ENCODE measurements at places on chromosomes 16 and 17. TPM values are rescaled to one million over a fixed set of nuclear protein-coding genes. Genes with fewer than 3 reads are reported as not detected.

GRCh38 chr16:3157229-3158025 lies 22.6 kb downstream of the ZNF213 start:
- ATAC-seq: no peak
- no peaks in the 10 kb centered on the region for H3K27me3 ChIP-seq
- peak overlapping the region; percentile 93 for H3K4me3 ChIP-seq
- H3K4me1 ChIP-seq: peaks cover 14% of the 10 kb centered on the region

GRCh38 chr17:76947771-76948170 lies 79.6 kb downstream of the MGAT5B start:
- no peak for ATAC-seq
- H3K27me3 ChIP-seq: no peaks in the 10 kb centered on the region
- H3K27ac ChIP-seq: no peak overlapping the region

DNA sequence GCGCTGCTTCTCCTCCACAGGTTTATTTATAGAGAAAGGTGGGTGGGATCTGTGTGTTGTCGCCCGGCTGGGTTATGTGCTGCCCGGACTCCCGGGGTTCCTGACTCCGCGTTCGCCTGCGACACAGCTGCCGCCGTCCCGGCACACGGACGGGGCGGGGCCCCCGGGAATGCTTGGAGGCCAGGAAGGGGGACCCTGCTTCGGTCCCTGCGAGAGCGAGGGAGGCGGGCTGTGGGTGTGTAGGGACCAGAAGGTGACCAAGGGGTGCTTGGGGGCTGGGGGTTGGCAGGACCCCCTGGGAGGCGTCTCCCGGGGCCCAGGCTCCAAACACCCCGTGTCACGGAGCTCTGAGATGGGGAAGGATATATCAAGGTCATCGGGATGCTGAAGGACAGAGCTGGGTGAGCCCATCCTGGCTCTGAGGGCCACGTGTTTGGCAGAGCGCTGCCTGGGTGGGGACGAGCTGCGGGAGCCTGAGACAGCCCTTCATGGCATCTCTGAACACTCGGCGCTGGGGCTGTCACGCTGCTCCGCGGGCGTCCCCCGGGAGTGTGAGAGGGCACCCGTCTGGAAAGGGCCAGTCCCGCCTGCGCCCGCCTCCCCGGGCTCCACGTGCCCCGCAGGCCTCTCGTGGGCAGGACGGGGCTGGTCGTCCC lies 4.2 kb downstream of the CACNA1H start:
- H3K36me3 ChIP-seq: no peaks in the 10 kb centered on the region
- H3K27ac ChIP-seq: no peak overlapping the region
- peaks cover 6% of the 10 kb centered on the region for H3K27me3 ChIP-seq

ZFP90 gene
- 30.5 TPM for total RNA-seq

DNA sequence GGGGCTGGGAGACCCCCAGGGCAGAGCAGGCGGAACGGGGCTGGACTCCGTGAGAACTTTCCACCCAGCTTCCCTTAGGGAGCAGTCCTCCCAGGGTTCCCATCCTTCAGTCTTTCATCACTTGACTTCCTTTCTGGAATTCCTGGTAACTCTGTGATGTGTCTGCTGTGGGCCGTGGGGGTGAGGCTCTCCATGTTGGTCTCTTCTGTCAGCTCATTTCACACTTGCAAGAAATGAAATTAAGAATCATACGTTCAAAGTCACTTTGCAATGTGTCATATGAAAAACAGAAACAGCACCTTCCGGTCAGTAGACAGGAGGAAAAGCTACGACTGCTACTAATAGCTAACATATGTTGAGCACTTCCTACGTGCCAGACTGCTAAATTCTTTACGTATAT lies 5.4 kb upstream of the BBS2 start:
- H3K27me3 ChIP-seq: no peaks in the 10 kb centered on the region
- H3K4me3 ChIP-seq: no peak overlapping the region
- ATAC-seq: no peak
- no peak overlapping the region for H3K27ac ChIP-seq
- peaks cover 6% of the 10 kb centered on the region for H3K4me1 ChIP-seq
- no peaks in the 10 kb centered on the region for H3K36me3 ChIP-seq

- no peak for ATAC-seq
- no peak overlapping the region for H3K4me3 ChIP-seq
- H3K36me3 ChIP-seq: no peaks in the 10 kb centered on the region
- H3K4me1 ChIP-seq: no peaks in the 10 kb centered on the region
Observed at GRCh38 chr16:55169780-55170179, 154.2 kb upstream of the IRX6 start.

GRCh38 chr17:68418876-68419275 lies 38.4 kb downstream of the WIPI1 start:
- H3K36me3 ChIP-seq: peaks cover 15% of the 10 kb centered on the region
- H3K4me1 ChIP-seq: peaks cover 13% of the 10 kb centered on the region
- H3K27ac ChIP-seq: no peak overlapping the region
- no peak for ATAC-seq
- H3K4me3 ChIP-seq: no peak overlapping the region

DNA sequence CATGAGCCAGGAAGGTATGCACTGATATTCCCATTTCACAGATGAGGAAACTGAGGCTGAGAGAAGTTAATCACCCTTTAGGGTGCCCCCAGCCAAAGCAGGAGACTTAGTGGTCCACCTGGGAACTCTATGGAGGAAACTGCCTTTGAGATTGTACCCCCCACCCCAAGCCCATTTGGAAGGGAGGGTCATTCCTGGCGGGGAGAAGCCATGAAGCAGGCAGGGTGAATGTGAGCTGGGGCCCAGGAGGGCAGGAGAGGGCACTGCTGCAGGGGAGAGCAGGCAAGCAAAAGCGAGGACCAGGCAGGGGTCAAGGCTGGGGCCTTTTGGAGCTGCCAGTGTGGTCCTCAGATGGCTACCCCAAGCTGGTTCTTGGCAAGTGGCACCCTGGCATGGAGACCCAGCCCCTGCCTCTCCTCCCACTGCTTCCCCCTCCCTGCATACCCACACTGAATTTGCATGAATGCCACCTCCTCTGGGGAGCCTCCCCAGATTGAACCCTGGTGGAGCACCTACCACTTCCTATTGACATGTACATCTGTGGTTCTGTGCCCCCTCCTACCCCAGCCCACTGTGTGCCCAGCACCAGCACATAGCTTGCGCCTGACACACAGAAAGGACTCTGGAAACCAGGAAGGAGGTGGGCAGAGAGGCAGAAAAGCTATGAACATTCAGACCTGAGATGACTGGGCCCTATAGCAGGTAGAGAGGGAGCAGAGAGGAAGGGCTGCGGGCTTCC lies 965 bp upstream of the TMC6 start:
- peaks cover 18% of the 10 kb centered on the region for H3K4me1 ChIP-seq
- H3K27me3 ChIP-seq: no peaks in the 10 kb centered on the region
- peak overlapping the region; percentile 99 for H3K4me3 ChIP-seq
- peaks cover 79% of the 10 kb centered on the region for H3K36me3 ChIP-seq
- peak; percentile 27 for ATAC-seq

KRT33A gene
- not detected for total RNA-seq

DNA sequence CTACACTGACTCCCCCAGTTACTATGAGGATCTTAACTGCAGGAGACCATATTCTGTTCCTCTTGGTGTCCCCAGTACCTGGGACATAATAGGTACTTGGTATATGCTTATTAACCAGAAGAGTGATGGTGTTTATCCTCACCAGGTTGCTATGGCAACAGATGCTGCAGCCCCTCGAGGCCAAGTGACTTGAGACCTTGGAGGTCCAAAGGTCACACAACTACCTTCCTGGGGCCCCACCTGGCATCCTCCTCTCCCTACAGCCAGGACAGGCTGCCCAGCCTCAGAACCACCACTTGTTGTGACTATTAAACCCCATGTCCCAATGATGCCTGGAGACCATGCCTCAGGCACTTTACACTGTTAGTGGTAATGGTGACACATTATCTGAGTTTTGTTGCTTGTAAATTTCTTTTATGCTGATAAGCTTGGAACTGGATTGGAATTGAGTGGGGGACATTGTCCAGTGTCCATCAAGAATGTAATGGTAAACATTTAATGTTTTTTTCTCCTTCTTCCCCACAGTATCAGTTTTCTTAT lies 189.4 kb downstream of the CCDC182 start:
- H3K36me3 ChIP-seq: no peaks in the 10 kb centered on the region
- H3K4me3 ChIP-seq: no peak overlapping the region
- H3K4me1 ChIP-seq: peaks cover 9% of the 10 kb centered on the region
- H3K27me3 ChIP-seq: no peaks in the 10 kb centered on the region
- ATAC-seq: no peak

ST3GAL2 gene
- 14.5 TPM for total RNA-seq

GCGR gene
- 0.26 TPM for total RNA-seq

DNA sequence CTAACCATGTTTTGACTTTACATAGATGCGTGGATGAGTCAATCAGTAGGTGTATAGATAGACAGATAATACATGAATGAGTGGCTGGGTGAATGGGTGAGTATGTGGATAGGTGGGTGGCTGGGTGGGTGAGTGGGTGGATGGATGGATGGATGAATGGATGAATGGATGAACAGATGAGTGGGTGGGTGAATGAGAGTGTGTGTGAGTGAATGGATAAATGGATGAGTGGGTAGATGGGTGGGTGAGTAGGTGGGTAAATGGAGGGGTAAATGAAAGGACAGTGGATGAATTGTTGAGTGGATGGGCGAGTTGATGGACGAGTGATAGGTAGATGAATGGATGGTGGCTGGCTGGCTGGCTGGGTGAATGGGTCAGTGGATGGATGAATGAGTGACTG lies 23.2 kb downstream of the C16orf95 start:
- H3K27me3 ChIP-seq: no peaks in the 10 kb centered on the region
- no peak for ATAC-seq
- no peaks in the 10 kb centered on the region for H3K36me3 ChIP-seq
- H3K4me3 ChIP-seq: no peak overlapping the region
- no peak overlapping the region for H3K27ac ChIP-seq

- H3K4me1 ChIP-seq: no peaks in the 10 kb centered on the region
- no peak overlapping the region for H3K4me3 ChIP-seq
- no peak for ATAC-seq
Observed at GRCh38 chr16:52727849-52728248, 180.9 kb upstream of the TOX3 start.

DRC7 gene
- not detected for total RNA-seq
